ENCODE measurements at places on chromosomes 12 and 14. TPM values are rescaled to one million over a fixed set of nuclear protein-coding genes. Genes with fewer than 3 reads are reported as not detected.
A peak's percentile ranks its signal among the peaks of the same experiment; 100 is the strongest.

The FGD6 gene
- total RNA-seq: 42.9 TPM

The CALM1 gene
- total RNA-seq: 1,125 TPM

The CHGA gene
- 32.2 TPM for total RNA-seq

The DIO2 gene
- 3.3 TPM for total RNA-seq

DNA sequence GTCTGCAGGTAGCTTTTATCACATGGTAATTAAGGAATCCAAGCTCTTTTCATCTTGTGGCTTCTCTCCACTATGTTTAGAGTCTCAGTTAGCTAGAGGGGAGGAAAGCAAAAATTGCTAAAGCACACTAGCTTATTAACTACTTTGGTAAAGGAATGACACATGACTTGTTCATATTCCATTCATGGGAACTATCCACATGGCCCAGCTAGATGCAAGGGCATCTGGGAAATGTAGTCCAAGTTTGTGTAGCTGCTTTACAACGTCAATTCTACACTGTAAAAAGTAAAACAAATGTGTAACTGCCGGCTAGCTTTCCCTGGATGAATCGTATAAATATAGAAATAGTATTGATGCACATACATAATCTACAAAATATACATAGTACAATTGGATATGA lies 244.5 kb upstream of the LRFN5 start:
- no peak overlapping the region for H3K4me3 ChIP-seq
- DNase-seq: no peak
- H3K4me1 ChIP-seq: no peaks in the 10 kb centered on the region
- H3K36me3 ChIP-seq: no peaks in the 10 kb centered on the region
- H3K27me3 ChIP-seq: no peaks in the 10 kb centered on the region
- no peak overlapping the region for H3K27ac ChIP-seq

DNA sequence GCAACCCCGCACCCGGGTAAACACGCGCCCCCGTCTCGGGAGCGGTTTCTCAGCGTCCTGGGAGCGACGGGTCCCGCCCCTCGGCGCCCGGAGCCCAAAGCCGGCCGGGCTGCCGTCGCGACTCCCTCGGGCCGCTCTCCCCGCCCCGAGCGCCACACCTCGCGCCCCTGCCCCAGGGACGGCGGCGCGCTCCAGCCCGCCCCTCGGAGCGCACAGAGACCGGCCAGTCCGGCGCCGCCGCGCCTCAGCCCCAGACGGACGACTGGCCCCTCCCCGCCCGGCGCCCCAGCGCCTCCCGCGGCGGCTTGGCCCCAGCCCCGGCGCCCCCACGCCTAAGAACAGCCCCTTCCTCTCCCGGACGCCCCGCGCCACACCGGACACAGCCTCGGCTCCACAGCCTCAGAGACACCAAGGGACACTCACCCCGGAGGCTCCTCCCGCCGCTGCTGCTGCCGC lies 411 bp downstream of the BTBD7 start:
- peak overlapping the region; percentile 80 for H3K27ac ChIP-seq
- H3K27me3 ChIP-seq: no peaks in the 10 kb centered on the region
- H3K36me3 ChIP-seq: no peaks in the 10 kb centered on the region
- peak overlapping the region; percentile 67 for H3K4me3 ChIP-seq
- DNase-seq: peak; percentile 12

DNA sequence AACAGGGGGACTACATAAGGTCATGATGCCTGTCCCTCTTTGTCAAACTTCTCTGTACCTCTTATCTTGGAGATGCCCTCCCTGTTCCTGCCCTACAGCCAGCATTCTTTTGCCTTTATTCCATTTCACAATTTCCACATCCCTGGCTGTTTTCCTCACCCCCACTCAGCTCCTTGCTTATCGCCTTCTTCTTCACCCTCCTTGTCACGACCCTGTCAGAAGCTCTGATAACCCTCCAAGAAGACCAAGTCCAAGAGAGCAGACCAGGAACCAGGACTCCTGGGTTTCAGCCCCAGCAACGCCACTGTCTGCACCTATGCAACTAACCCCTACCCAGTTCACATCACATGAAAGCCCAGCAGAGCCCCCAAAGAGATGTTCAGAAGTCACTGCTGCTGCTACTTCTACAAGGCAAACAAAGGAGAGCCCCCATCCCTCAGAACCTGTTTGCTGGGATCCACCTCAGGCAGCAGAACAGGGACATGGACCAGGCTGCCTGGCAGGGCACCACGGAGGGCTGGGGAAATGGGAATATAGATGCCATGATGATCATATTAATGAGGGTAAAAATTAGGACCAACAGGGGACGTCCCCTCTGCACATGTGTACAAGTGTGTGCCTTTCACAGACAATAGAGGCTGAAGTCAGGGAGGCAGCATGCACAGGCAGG lies 92.8 kb downstream of the SINHCAF start:
- no peaks in the 10 kb centered on the region for H3K36me3 ChIP-seq
- DNase-seq: no peak
- peaks cover 41% of the 10 kb centered on the region for H3K4me1 ChIP-seq
- H3K27ac ChIP-seq: no peak overlapping the region
- no peaks in the 10 kb centered on the region for H3K27me3 ChIP-seq

DNA sequence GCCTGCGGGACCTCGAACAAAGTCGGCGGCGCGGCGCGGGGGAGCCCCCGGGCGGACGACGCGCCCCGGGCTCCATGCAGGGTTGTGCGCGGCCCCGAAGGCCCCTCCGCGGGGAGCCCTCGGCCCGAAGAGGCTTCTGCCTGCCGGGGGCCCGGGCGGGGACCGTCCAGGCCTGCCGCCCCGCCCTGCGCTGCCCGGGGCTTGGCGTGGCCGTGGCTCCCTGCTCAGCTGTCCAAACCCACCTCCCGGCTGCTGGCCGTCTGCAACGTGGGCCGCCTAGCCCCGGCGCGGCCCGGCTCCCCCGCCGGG lies 670 bp downstream of the DYRK2 start:
- H3K27ac ChIP-seq: no peak overlapping the region
- peak overlapping the region; percentile 80 for H3K4me3 ChIP-seq
- no peak for DNase-seq
